ENCODE measurements at places on chromosomes 1 and 21. TPM values are rescaled to one million over a fixed set of nuclear protein-coding genes. Genes with fewer than 3 reads are reported as not detected.

Gene DDAH1
- polyA plus RNA-seq: 14.7 TPM

Gene SLC2A1
- 10.6 TPM for polyA plus RNA-seq

Gene TPTE
- polyA plus RNA-seq: not detected

Gene NUP210L
- polyA plus RNA-seq: not detected

Gene CTH
- polyA plus RNA-seq: 2.7 TPM

Gene CELA2B
- polyA plus RNA-seq: not detected

Gene ASCL5
- not detected for polyA plus RNA-seq

Gene RRP1
- 13.9 TPM for polyA plus RNA-seq

Gene HHIPL2
- not detected for polyA plus RNA-seq

Gene OXCT2
- 1.3 TPM for polyA plus RNA-seq

Gene NPHS2
- polyA plus RNA-seq: not detected

Gene GPR25
- not detected for polyA plus RNA-seq

Data from heart left ventricle (tissue), 16 donors.